ENCODE measurements at places on chromosomes 4 and X.

DNA sequence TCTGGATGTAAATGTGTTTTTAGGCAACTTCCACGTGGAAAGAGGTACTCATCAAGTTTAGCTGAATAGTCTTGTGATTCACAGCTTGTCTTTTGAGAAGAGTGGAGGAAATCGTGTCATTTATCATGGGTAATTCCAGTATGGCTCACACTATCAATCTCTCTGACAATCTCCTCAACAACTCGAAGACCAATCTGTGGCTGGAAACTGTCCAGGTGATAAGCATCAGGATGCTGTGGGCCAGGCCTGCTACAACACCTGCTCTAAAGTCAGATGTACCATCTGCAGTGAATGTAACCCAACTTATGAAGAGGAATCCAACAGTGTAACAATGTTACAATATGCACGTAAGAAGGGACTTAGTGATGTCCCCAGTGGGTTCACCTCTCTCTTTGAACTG is 132.1 kb upstream of the GK2 start:
- no peak for DNase-seq

DNA sequence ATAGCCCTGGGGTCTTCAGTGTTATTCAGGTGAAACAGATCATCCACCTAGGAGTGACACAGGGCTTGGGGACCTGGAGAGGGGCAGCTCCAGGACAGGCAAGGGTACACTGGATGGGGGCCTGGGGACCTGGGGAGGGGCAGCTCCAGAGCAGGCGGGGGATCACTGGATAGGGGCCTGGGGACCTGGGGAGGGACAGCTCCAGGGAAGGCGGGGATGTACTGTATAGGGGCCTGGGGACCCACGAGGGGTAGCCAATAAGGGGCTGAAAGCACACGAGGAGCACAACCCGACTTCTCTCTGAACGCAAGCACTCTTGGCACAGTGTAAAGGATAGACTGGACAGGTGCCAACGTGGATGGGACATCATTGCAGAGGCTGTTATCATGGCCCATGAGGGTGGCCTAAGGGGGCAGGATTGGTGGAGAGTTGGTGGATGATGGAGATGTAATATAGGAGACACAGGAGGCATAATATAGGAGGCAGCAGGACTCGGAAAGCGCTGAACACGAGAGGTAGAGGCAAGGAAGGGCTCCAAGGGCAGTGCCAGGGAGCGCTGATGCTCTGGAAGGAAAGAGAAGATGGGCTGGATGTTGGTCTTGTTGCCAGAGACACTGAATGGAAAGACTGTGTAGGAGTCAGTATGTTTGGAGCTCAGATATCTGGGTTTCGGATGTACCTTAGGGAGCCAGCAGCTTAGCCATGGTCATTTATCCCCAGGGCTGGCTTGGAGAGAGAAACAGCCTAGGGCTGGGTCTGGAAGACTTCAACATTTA is 37.9 kb upstream of the FGFBP2 start:
- no peak for DNase-seq

GRCh38 chrX:149643496-149643895 is 11.9 kb upstream of the TMEM185A start:
- no peak for DNase-seq

DNA sequence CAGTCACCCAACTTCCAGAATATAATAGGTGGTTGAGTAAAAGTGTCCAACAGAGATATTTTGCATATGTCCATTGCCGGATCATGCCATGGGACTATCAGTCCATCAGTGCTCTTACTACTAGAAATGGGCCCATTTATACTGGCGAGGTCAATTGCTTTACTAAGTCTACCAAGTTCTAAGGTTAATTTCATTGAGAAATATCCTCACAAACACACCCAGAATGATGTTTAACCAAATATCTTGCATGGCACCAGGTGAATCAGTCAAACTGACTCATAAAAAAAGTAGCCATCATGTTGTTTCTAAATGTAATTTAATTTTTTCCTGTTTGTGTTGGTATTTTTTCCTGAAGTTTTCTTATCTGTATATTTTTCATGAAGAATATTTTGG is 1217.0 kb downstream of the RAPGEF2 start:
- DNase-seq, result no peak

DNA sequence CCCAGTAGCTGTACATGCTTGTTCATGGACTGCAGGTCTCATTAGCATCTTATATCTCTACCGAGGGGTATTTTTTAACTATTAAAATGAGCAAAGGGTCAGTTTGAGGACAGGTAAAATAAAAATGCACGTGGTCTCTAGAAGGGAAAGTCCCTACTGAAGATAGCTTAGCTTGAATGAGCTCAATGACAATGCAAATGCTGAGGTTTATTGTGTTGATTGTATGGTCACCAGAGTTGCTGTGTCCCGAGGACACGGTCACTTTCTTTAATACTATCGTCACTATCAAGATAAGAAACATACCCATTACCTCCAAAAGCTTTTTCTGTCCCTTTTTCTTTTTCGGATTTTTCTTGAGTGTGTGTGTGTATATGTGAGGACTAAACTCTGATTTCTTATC is 250.5 kb upstream of the PRKX start:
- no peak for DNase-seq

GRCh38 chr4:185134307-185134869 is 8.7 kb upstream of the SLC25A4 start:
- DNase-seq, result no peak

- DNase-seq, result no peak
These were observed 56.3 kb upstream of the DCTD start for GRCh38 chr4:182973511-182973911.

GRCh38 chr4:115711575-115711974 is 598.2 kb upstream of the NDST4 start:
- no peak for DNase-seq

- no peak for DNase-seq
These were observed 38.9 kb upstream of the MAB21L2 start for GRCh38 chr4:150543042-150543441.

GRCh38 chr4:5082376-5082775 is 31.1 kb downstream of the STK32B start:
- no peak for DNase-seq

GRCh38 chr4:23805450-23805851 is 84.4 kb downstream of the PPARGC1A start:
- no peak for DNase-seq

DNA sequence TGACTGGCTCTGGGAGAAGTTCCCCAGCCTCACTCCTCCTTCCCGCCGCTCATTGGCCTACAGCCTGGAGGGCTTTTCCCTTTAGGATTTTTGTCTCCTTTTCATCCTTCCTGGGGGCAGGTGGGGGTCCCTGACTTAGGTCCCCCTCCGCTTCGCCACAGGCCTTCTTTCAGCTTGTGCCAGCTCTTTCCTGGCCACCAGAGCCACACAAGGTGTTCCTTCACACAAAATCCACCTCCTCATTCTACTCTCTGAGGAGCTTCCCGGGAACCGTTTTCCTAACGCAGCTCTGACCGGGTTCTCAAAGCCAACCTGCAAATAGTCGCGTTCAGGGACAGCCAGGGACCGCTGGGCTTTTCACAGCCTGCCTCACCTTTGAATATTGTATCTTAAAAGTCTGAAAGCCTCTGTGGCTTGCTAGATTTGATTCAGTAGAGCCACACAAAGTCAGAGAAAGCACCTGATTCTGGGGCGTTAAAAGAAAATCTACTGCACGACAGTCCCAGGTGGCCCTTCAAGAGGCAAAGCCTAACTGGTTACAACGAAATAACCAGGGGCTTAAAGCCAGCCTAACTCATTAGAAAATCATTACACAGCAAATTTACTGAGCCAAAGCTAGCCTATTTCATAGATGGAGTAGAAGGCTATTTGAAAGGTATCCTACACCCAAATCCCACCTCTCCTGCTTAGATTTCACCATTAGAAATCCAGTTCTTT is 731 bp upstream of the GPC3 start:
- no peak for DNase-seq

DNA sequence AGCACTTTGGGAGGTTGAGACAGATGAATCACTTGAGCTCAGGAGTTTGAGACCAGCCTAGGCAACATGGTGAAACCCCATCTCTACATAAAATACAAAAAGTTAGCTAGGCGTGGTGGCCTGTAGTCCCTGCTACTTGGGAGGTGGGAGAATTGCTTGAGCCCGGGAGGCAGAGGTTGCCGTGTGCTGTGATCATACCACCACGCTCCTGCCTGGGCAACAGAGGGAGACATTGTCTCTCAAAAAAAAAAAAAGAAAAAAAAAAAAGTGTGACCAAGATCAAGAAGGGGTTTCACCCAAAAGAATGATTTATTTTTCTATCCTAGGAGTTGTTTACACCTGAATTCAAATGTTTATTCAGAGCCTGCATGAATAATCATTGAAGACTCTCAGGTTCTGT is 572.4 kb upstream of the GALNT7 start:
- no peak for DNase-seq

DNA sequence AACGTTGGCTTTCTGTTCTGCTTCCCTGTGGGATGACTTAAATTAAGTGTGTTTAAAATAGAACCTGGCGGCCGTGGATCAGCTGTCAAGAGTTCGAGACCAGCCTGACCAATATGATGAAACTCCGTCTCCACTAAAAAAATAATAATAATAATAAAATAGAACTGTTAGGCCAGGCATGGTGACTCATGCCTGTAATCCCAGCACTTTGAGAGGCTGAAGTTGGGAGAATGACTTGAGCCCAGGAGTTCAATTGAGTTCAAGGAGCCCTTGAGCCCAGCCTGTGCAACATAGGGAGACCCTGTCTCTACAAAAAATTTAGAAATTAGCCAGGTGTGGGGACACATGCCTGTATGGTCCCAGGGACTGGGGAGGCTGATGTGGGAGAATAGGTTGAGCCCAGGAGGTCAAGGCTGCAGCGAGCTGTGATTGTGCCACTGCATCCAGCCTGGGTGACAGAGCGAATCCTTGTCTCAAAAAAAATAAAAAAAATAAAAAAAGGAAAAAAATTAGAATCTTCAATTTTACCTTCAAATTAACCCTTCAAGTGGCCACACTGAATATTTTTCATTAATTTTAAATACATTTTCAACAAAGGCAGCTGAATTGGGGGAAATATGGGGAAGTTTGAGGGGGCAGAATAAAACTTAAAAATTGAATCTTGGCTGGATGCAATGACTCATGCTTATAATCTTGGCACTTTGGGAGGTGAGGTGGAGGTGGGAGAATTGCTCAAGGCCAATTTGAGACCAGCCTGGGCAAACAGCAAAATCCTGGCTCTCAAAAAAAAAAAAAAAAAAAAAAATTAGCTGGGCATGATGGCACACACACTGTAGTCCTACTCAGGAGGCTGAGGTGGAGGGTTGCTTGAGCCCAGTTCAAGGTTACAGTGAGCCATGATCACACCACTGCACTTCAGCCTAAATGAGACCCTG is 31.8 kb upstream of the HSD17B13 start:
- no peak for DNase-seq

DNA sequence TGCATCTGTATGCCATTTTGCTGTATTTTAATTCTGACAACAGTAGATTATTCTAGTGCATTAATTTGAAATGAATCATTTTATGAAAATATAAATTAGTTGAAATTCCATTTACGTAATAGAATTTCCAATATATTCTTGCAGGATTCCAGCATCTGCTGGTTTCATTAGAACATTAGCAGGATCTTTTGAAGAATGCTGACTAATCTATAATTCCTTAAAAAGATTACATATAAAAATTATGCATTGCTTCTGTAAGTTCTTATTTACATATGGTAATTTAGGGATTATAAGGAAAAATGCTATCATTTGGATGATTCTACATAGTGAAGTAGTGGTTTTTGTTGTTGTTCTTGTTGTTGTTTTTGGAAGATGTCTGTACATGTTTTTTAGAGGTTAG is 182.2 kb upstream of the GNPDA2 start:
- no peak for DNase-seq

DNA sequence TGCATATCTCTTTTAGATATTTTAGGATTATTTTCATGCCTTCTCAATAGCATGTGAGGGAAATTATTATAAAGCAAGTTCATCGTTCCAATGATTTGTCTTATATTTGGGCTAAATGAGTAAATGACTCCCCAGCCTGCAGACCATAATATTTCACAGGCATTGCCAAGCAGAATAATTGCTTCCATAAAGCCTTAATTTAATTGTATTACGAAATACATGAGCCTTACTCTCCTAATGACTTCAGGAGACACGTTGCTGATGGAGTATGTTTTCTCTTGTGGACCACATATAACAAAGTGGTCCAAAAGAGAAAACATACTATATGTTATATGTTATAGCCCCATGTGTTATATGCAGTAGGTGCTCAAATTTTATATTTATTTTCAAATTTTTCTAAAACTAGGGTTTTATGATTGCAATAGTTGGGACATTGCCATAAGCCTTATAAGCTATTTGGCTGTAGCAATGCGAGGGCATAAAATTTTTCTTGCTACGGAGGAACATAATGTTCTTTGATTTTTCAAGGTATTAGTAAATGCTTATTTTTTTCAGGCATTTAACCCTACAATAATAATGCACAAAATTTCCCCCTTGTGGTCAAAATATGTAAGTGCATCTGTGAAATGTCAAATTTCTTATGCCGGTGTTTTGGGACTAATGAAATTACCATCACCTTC is 26.2 kb upstream of the TMPRSS11D start:
- DNase-seq, result no peak

GRCh38 chr4:25592736-25593135 is 62.9 kb upstream of the SLC34A2 start:
- no peak for DNase-seq

- no peak for DNase-seq
These were observed 11.6 kb upstream of the EOLA2 start for GRCh38 chrX:149949743-149950436.

- DNase-seq, result no peak
These were observed 28.9 kb downstream of the SPANXD start for GRCh38 chrX:141669689-141670088.

- no peak for DNase-seq
These were observed 1043.3 kb downstream of the FAT4 start for GRCh38 chr4:126358041-126358440.

- DNase-seq, result no peak
These were observed 1.4 kb downstream of the RWDD4 start for GRCh38 chr4:183657564-183657963.

DNA sequence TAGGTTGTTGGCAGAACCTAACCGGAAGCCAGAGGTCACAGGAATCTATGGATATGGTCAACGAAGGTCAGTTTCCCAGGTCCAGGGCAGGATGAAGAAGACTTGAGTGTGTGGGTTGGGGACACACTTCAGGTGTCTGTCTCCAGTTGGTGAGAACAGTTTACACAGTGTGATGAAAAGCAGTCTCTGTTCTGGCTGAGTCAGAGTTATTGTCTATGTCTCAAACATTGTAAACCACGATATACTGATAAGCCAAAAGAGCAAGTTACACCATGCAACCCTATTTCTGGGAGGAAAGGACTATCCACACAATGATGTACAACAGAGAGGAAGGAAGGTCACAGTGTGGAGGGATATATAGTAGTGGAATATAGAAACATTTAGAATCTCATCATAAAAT is 187.1 kb upstream of the C1QTNF7 start:
- DNase-seq, result no peak

DNA sequence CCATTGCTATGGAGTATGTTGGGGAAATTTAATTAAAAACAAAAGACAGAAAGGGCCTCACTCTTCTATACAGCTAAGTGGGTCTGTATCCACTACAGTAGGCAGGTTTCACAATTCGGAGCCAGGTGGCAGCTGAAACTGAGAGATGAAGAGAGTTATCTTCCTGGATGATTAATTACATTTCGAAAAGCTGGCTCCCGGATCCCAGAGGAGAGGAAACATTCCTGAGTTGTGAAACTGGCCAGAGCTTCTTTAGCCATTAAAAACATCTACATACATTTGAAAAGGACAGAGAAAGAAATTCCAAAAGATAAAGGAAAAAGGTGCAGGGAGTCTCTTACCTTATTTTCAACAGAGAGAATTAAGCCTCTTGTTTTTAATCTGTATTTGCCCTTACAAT is 15.5 kb upstream of the PDZD4 start:
- no peak for DNase-seq

- no peak for DNase-seq
These were observed 364.0 kb upstream of the SPANXN4 start for GRCh38 chrX:142661696-142662095.

Data from activated T-cell treated with anti-CD3 and anti-CD28 coated beads for 48 hours (primary cell).